ENCODE measurements at places on chromosomes 2 and 18. TPM values are rescaled to one million over a fixed set of nuclear protein-coding genes. Genes with fewer than 3 reads are reported as not detected.

The KCNK3 gene
- total RNA-seq = 0.44 TPM

The TMEM247 gene
- not detected for total RNA-seq

The C2orf72 gene
- 0.22 TPM for total RNA-seq

The RESP18 gene
- not detected for total RNA-seq

The COLEC12 gene
- 13.2 TPM for total RNA-seq

The NFATC1 gene
- 2.1 TPM for total RNA-seq

The PREB gene
- 46.4 TPM for total RNA-seq

The COL4A4 gene
- 2.7 TPM for total RNA-seq

The GCG gene
- not detected for total RNA-seq

The CCDC141 gene
- total RNA-seq = not detected

The LYG2 gene
- not detected for total RNA-seq

The MAPRE3 gene
- total RNA-seq = 6.6 TPM
